ENCODE measurements at places on chromosomes 11 and 22.

GRCh38 chr11:126354631-126355323, 709 bp upstream of the ST3GAL4 start:
- DNase-seq: peak; percentile 38

- DNase-seq: no peak
Measured at GRCh38 chr11:99176430-99176829, 155.7 kb downstream of the CNTN5 start.

DNA sequence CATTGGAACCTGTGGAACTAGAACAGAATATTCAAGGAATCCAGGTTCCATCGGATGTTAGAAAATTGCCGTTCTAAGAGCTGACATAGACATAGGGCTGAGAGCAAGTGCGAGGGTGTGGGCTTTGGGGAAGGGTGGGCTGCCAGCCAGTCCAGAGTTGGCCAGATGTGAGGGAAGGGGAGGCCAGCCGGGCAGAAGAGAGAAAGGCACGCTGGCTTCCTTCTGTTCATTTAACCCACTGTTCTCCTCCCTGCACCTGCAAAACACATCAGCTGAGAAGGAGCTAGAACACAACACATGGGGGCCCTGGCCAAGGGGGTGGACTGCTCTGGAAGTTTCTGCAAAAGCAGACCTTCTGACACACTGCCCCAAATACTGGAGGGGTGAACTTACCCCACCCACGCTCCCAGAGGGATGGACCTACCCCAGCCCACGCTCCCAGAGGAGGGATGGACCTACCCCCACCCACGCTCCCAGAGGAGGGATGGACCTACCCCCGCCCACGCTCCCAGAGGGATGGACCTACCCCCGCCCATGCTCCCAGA, 98.0 kb downstream of the SHANK2 start:
- DNase-seq: no peak

DNA sequence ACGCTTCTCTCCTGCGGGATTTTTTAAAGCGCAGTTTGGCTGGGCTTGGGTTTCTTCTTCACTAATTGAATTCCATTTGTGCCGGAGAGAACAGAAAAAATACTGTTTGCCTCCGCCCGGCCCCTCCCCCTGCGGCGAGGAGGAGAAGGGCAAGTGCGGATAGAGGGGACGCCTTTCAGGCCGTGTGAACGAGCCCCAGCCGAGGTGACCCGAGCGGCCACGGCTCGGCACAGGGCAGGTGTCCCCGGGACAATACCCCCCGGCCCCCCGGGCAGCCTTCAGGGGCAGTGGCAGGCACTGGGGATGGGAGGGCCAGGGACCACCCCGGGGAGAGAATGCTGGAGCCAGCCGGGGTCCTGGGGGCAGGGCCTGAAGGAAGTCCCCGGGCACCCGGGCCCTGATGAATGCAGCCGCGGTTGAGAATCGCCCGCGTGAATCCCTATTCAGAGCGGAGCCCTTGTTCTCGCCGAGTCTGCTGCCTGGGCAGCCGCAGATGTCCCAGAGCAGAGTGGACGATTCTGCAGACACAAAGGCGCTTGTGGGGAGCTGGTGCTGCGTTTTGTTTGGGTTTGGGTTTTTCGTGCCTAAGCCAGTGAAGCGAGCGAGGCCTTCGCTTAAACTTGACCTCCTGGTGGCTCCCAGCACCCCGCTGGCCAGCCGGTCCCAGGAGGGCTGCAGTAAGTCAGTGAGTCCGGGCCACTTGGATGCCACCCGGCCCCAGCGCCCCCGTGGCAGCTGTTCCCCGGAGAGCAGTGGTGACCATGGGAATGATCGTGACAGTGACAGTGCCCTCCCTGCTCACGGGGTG, 96.0 kb downstream of the WNT7B start:
- DNase-seq: peak; percentile 57

DNA sequence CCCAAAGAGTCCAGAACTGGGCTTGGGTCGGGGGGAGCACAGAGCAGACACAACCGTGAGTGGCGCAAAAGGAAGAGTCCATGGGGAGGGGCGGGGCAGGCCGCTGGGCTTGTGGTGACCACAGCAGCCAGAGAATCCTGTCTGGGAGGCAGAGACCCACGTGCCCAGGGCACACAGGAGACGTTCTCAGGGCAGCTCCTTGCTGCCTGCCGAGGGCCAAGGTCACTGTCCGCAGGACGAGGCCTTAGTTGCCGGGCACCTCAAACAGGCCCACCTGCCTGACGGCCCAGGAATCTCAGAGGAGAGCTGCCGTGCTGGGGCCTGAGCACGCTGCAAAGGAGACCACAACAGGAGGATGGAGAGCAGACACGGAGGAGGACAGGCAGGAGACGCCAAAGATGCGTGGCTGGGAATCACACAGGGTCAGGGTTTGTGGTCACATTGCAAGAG, 87.8 kb downstream of the MYEOV start:
- no peak for DNase-seq

DNA sequence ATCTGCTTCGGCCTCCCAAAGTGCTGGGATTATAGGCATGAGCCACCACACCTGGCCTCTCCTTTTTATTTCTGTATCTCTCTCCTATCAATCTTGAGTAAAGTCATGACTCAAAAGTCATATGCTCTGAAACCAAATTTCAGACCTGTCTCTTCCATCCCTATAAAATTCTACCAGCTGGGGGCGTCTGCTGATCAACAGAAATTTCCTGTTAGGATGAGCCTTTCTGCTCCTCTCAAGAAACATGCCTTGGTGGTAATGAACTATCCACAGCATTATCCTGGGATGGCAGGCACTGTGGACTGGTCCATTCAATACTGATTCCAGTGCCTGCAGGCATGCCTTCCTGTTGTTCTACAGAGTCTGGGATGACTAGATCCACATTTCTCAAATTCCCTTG, 472.6 kb downstream of the NELL1 start:
- no peak for DNase-seq

GRCh38 chr11:132114185-132114584, 743.8 kb downstream of the NTM start:
- no peak for DNase-seq

DNA sequence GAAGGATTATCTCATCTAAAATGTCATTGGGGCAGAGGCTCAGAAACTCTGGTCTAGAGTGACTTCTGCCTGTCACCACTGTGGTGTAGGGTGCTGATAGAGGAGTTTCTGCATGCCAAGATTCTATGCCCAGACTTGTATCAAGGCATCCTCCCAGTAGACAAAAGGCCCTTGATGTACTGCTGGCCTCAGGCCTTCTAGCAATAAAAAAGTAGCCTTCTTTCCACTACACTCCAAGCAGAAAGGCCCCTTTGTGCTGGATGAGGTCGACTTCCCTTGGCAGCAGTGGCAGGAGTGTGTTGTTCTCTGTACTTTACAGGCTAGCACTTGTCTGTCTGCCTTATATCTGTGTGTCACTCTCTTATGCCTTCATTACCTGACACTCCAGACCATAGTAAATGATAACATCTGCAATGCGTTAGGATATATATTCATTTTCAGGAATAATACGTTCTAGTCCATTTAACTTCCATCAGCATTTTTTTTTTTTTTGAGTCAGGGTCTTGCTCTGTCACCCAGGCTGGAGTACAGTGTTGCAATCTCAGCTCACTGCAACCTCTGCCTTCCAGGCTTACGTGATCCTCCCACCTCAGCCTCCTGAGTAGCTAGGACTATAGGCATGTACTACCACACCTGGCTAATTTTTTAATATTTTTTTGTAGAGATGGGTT, 49.5 kb upstream of the RRM1 start:
- no peak for DNase-seq

- no peak for DNase-seq
Measured at GRCh38 chr11:59862252-59862651, 4.0 kb downstream of the TCN1 start.
